ENCODE measurements at places on chromosomes 4 and X.

- DNase-seq: no peak
Observed at GRCh38 chr4:47631161-47631560, 146.1 kb downstream of the ATP10D start.

DNA sequence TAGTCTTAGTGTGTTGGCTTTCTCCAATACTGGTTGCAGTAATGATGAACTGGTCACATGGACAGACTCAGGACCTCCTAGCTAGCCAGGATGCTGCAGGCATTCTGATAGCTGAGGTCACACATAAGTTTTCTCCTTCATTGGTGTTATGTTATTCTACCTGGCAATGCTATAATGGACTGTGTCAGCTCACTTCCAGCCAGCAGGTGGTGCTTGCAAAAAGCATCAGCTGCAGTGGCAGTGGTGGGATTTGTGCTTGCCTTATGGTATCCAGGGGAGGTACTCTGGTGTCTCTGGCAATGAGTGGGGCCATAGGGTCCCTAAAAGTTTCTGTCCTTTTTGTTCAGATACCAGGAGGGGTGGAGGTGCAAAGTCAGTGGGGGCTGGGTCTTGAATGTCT lies 33.6 kb downstream of the ZNF330 start:
- no peak for DNase-seq

DNA sequence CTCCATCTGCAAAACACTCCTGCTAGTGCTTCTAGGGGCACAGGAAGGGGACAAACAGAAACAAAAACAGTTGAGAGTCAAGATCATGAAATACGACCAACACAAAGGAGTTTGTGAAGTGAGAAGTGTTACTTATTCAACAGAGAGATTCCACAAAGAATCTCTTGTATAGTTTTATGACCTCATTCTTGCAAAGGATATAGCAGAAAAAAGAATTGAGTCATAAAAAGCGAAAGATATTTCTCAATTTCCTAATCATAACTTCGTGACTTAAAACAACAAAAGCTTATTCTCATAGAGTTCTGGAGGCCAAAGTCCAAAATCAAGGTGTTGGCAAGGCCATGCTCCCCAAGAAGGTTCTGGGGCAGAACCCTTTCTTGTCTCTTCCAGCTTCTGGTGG lies 40.7 kb downstream of the TIGD4 start:
- DNase-seq: no peak

DNA sequence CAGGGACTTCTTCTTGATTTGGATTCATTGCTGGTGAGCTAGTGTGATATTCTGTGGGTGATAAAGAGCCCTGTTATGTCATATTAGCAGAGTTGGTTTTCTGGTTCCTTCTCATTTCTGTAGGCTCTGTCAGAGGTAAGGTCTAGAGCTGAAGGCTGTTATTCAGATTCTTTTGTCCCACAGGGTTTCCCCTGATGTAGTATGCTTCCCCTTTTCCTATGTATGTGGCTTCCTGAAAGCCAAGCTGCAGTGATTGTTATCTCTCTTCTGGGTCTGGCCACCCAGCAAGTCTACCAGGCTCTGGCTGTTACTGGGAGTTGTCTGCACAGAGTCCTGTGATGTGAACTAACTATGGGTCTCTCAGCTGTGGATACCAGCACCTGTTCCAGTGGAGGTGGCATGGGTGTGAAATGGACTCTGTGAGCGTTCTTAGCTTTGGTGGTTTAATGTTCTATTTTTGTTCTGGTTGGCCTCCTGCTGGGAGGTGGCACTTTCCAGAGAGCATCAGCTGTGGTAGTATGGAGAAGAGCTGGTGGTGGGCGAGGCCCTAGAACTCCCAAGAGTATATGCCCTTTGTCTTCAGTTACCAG lies 373.7 kb downstream of the AR start:
- no peak for DNase-seq

- DNase-seq: no peak
Observed at GRCh38 chr4:104915864-104916263, 230.8 kb upstream of the TET2 start.

- no peak for DNase-seq
Observed at GRCh38 chrX:16033331-16033730, 90.0 kb upstream of the GRPR start.

- DNase-seq: no peak
Observed at GRCh38 chr4:59655996-59656395, 1544.1 kb upstream of the ADGRL3 start.

DNA sequence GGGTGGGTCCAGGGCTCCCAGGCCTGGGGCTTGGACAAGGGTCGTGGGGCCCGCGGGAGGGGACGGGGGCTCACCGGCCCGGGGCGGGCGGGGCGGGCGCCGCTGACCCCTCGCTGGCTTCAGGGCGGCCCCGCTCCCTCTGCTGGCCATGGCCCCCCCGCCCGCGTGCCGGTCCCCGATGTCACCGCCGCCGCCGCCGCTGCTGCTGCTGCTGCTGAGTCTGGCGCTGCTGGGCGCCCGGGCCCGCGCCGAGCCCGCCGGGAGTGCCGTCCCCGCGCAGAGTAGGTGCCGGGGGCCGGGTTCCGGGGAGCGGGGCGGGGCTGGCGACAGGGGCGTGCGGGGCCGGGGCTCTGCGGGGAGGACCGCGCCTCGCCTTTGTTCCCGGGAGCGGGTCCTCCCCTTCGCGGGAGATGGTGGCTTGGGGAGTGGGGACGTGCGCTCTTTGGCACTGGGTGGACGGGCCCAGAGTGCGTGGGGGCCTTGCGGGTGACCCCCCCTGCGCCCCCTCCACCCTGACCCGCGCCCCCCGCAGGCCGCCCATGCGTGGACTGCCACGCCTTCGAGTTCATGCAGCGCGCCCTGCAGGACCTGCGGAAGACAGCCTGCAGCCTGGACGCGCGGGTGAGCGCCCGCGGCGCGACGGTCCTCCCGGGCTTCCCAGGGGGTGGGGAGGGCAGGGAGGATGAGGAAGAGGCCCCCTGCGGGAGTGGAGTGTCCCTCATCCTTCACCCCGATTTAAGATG lies 16.8 kb upstream of the NAT8L start:
- no peak for DNase-seq

- DNase-seq: no peak
Observed at GRCh38 chr4:81257021-81257420, 42.0 kb upstream of the PRKG2 start.

DNA sequence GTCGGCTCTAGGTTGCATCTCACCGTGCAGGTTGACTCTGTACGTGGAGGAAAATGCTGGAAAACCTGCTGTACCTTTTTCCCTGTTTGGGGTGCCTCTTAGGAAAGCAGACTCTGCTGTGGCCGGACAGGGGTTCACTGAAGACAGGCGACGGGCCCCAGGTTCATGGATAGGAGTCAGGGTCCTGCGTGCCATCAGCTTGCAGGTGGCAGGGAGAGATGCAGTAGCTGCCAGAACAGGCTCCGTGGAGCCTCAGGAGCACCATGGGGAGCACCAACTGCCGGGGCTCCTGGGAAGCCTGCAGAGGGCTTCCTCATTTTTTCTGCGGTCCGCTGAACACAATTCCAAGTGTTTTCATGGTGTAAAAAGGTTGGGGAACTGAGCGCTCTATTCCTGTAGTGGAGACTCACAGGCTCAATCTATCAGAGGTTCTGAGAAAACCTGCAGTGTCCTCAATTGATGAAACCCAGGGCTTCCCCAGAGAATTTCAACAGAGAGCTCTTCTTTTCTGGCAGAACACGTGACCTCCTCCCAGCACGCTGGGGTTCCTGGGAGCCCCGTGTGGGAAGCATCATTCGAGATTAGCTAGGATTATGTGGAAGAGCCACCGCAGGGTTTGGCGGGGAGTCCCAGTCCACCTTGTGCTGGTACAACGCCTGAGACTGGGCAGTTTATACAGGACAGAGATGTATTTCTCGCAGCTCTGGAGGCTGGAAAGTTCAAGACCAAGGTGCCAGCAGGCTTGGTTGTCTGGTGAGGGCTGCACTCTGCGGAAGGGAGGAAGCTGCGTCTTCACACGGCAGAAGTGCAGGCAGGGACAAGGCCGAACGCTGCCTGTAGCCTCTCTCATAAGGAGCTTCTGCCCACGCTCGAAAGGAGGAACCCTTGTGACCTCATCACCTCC lies 1.6 kb downstream of the HTRA3 start:
- DNase-seq: no peak

GRCh38 chrX:38332505-38332904 lies 5.2 kb upstream of the RPGR start:
- no peak for DNase-seq

DNA sequence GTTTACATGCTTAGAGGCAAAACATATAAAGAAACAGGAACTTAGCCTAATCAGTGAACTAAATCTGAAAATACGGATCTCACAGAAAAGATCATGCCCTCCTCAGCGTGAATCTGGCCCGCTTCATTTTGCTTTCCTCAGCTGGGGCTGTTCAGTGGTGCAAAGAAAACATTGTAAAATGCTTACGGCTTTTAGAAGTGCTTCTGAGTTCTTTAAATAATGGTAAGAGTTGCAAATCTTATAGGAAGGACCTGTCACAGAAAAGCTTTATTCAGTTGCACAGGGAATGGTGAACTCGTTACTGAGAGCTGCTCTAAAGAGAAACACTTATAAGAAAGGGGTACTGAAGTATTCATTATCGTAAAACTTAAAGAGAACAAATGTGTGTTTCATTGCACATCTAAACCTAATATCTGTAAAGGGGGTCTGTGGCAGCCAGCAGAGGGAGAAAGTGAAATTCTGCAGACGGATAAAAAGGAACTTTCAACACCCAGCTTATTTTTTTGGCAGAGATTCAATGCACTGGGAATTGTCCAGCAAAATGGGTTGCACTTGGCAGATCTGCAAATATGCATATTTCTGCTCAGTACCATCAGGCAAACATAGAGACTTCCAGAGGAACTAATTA lies 139.2 kb upstream of the ANK2 start:
- DNase-seq: no peak

DNA sequence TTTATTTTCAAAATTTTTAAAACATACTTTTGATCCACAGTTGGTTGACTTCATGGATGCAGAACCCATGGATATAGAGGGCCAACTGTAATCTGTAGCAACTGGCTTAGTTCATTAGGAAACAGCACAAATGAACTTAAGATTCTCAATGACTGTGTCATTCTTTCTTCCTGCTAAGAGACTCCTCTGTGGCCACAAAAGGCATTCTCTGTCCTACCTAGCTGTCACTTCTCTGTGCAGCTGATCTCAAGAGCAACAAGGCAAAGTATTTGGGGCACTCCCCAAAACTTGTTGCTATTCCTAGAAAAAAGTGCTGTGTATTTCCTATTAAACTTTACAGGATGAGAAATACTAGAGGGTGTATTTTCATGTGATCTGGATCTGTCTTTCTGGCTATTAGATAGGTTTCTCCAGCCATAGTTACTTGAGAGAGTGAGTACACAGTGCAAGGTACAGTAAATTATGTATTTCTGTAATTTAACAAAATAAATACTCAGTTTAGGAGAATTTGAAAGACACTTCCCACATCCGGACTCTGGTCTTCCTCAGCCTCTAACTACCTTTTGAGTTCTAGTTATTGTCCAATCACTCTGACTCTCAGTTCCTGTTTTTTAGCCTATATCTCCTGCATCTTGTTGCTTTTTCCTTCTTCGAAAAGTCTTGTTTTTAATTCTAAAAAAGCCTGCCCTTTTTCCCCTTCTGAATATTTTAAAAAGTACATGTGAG lies 21.8 kb downstream of the TLR2 start:
- DNase-seq: no peak

- DNase-seq: no peak
Observed at GRCh38 chr4:102430461-102430910, 70.7 kb upstream of the NFKB1 start.

GRCh38 chrX:148784856-148785255 lies 284.4 kb downstream of the AFF2 start:
- DNase-seq: no peak

DNA sequence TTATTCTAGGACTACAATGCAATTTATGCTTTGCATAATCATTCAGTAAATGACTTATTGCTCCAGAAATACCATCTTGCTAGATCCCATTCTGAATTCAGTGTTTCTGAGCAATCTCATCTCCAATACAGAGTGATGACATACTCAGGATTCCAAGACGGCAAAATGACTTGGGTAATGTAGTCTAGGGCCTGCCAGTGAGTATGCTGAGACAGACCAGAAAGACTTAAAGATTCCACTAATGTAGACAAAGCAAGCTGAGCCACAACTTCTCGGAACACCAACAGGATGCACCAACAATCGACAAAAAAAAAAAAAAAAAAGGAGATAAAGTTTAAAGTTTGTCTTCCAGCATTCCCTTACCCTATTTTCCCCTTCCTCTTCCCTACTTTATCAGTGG lies 919 bp upstream of the SEC24B start:
- no peak for DNase-seq

GRCh38 chr4:21641696-21642095 lies 306.9 kb downstream of the KCNIP4 start:
- no peak for DNase-seq

- DNase-seq: no peak
Observed at GRCh38 chr4:34432706-34433105, 1811.6 kb downstream of the ARAP2 start.

- DNase-seq: no peak
Observed at GRCh38 chr4:83639849-83640493, 104.1 kb downstream of the GPAT3 start.

- DNase-seq: no peak
Observed at GRCh38 chr4:2174061-2174460, 67.9 kb downstream of the HAUS3 start.

DNA sequence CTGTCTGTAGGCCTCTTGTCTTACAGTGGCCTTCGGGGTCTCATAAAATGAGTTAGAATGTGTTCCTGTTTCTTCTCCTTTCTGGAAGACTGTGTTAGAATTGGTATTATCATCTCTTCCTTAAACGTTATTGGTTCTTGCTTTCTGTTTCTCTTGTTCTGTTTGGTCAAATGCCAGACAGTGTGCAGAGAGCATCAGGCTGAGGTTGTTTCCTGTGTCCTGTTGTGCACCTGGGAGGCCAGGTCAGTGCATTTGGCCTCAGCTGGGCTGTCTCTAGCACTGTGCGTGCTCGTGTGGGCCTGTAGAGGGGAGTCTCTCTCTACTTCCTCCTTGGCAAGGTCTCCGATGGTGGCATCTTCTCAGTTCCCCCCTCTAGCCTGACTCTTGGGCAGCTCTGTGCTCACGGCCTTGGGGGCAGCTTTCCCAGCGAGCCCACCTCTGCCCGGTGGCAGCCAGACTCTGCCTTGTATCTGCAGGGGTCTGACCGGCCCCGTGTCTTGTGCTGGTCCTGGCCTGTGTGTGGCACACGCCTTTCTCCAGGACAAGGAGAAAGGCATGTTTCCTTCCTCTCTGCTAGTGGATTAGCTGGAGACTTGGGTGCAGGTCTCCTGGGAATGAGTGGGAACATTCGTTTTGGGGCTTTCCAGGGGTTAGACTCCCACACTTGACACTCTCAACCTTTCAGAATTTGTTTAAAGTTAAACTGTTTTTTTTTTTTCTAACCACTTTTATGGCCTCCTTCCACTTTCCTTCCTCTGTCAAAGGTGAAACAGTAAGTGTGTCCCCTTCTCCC lies 62.3 kb downstream of the FAM193A start:
- DNase-seq: no peak

- no peak for DNase-seq
Observed at GRCh38 chrX:152038804-152039203, 64.3 kb upstream of the GABRE start.

GRCh38 chr4:133081246-133081645 lies 67.8 kb upstream of the PCDH10 start:
- no peak for DNase-seq

DNA sequence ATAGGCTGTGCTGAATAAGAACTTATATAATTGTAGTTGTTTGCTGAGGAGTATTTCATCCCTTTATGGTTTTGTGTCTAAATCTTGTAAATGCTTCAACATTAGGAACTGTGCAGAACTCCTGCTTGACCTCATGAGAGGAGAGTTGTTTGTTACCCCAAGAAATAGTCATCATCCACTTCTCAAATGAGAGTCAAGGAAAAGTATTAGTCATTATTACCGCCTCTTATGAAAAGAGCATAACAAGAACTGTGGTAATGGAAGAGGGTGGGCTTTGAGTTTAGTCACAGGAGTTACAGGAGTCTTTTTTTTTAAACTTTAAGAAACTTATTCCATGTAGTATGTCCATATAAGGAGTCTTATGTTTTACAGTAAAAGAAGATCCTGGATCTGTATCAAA lies 132.9 kb downstream of the RAP1GDS1 start:
- no peak for DNase-seq

Data from left ventricle myocardium inferior (tissue), 1 donor.